ENCODE measurements at places on chromosomes 6 and 20. TPM values are rescaled to one million over a fixed set of nuclear protein-coding genes. Genes with fewer than 3 reads are reported as not detected.

The PTCRA gene
- total RNA-seq, result not detected

The PACSIN1 gene
- 2.8 TPM for total RNA-seq

The RIPOR3 gene
- total RNA-seq, result 1.7 TPM

The IFT52 gene
- total RNA-seq, result 56.8 TPM

The VWA7 gene
- total RNA-seq, result 0.31 TPM

The TULP1 gene
- total RNA-seq, result 0.47 TPM

The CPXM1 gene
- 7.8 TPM for total RNA-seq

The KCNQ2 gene
- total RNA-seq, result 167 TPM

The R3HDML gene
- total RNA-seq, result not detected

The PNPLA1 gene
- not detected for total RNA-seq

The IBTK gene
- 105 TPM for total RNA-seq

The SLC35D3 gene
- not detected for total RNA-seq

The GSTA3 gene
- not detected for total RNA-seq

The RAET1L gene
- total RNA-seq, result 0.62 TPM

The ZBP1 gene
- not detected for total RNA-seq

The RWDD1 gene
- 33.4 TPM for total RNA-seq

The EEF1A2 gene
- total RNA-seq, result 214 TPM

The BTN3A1 gene
- total RNA-seq, result 17.5 TPM

The PRDM13 gene
- total RNA-seq, result not detected

The RBM24 gene
- total RNA-seq, result 31.2 TPM

The EFCAB8 gene
- not detected for total RNA-seq

The LTB gene
- 0.31 TPM for total RNA-seq

The HLA-DRA gene
- 3.9 TPM for total RNA-seq

The DSTN gene
- 295 TPM for total RNA-seq

The ADAM33 gene
- 3.6 TPM for total RNA-seq

The LGSN gene
- total RNA-seq, result 0.47 TPM

The LY6G5C gene
- 3.1 TPM for total RNA-seq

The PRR18 gene
- 0.47 TPM for total RNA-seq

Measured in occipital lobe (tissue), 3 donors.